Neuronal stem cell (in vitro differentiated cells): ENCODE measurements at places on chromosomes 5 and 9.

GRCh38 chr5:4716781-4717180, 423.3 kb upstream of the ADAMTS16 start:
- no peaks in the 10 kb centered on the region for H3K36me3 ChIP-seq
- H3K4me3 ChIP-seq, result no peak overlapping the region
- H3K27me3 ChIP-seq, result no peaks in the 10 kb centered on the region

DNA sequence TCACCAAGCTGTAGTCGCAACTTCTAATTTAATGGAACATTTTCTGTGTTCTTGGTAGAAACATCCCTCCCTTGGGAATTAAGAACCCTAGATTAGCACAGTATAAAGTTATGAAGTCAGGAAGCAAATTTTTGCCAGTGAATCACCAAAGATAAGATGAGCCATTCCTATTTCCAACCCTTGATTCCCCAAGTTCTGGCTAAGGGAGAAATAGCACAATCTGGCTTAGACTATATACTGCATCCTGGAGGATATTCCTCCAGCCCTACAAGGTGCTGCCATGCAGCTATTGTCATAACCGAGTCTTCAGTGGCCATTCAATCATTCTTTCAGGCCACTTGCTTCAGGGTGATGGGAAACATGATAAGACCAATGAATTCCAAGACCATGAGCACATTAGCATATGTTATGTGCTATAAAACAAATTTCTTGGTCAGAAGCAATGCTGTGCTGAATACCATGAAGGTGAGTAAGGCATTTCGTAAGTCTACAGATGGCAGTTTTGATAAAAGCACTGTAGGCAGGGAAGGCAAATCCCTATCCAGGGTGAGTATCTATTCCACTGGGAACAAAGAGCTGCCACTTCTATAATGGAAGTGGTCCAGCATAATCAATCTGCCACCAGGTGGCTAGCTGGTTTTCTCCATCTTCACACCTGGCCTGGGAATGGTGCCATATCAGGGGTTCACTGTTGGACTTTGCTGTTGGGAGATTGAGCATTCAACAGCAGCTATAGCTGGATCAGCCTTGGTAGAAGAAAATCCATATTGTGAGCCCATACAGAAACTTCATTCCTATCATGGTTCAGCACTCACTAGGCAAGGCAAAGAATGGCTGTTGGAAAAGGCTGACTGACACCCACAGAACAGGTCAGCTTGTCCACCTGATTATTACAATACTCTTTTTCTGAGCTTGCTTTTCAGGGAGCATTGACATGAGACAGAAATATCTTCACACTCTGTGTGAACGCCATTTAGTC, 19.6 kb upstream of the ARL15 start:
- no peaks in the 10 kb centered on the region for H3K4me1 ChIP-seq
- H3K4me3 ChIP-seq, result no peak overlapping the region
- H3K27ac ChIP-seq, result no peak overlapping the region
- no peak for DNase-seq
- no peaks in the 10 kb centered on the region for H3K27me3 ChIP-seq

DNA sequence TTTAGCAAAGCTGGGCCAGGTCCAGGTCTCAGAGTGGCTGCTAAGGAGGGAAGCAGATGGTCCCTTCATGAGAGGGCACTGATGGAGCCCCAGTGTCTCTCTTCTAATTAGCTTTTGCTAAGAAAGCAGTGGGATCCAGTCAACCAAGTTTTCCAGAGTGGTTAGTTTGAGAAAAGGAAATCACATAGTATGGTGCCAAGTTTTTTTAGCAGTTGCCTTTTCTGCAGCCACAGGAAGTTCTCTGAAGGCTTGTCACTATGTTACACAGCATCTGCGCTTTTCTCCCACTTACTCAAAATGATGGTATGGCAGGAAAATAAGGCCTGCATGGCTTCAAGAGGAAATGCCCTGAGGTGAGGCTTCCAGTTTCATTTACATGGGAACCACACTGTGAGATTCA, 331.5 kb upstream of the ZNF462 start:
- H3K4me3 ChIP-seq, result no peak overlapping the region
- H3K4me1 ChIP-seq, result peaks cover 3% of the 10 kb centered on the region
- no peak overlapping the region for H3K27ac ChIP-seq
- H3K27me3 ChIP-seq, result no peaks in the 10 kb centered on the region

- no peaks in the 10 kb centered on the region for H3K36me3 ChIP-seq
- DNase-seq, result no peak
- no peaks in the 10 kb centered on the region for H3K4me1 ChIP-seq
Measured at GRCh38 chr5:175813943-175814630, 57.3 kb upstream of the CPLX2 start.

GRCh38 chr5:57034201-57034916, 82.4 kb upstream of the MIER3 start:
- H3K36me3 ChIP-seq, result no peaks in the 10 kb centered on the region
- no peak overlapping the region for H3K27ac ChIP-seq
- no peak for DNase-seq
- no peaks in the 10 kb centered on the region for H3K27me3 ChIP-seq
- no peak overlapping the region for H3K4me3 ChIP-seq

GRCh38 chr9:26955222-26955903, 849 bp upstream of the IFT74 start:
- DNase-seq, result no peak
- H3K27ac ChIP-seq, result no peak overlapping the region
- peaks cover 2% of the 10 kb centered on the region for H3K4me1 ChIP-seq
- H3K36me3 ChIP-seq, result no peaks in the 10 kb centered on the region

DNA sequence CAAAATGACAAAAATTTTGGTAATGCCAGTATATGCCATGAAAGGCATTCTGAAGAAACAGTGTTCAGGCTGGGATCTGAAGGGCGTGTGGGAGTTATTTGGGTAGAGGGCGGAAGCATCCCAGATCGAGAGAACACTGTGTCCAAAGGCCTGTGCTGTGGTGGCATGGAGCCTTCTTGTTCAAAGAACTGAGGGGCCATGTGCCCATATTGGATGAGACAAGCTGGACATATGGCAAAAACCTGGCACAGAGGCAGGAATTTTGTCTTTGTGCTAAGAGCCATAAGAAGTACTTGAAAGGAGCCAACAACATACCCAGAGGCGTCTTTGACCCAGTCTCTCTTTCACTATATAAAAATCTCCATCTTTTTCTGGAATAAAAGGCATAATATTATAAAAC, 128.0 kb downstream of the SYK start:
- H3K4me3 ChIP-seq, result no peak overlapping the region
- H3K27me3 ChIP-seq, result no peaks in the 10 kb centered on the region
- no peaks in the 10 kb centered on the region for H3K36me3 ChIP-seq
- no peak for DNase-seq

- no peaks in the 10 kb centered on the region for H3K27me3 ChIP-seq
- no peak overlapping the region for H3K4me3 ChIP-seq
- no peak for DNase-seq
- no peaks in the 10 kb centered on the region for H3K36me3 ChIP-seq
Measured at GRCh38 chr9:108167136-108167900, 677.7 kb upstream of the KLF4 start.

DNA sequence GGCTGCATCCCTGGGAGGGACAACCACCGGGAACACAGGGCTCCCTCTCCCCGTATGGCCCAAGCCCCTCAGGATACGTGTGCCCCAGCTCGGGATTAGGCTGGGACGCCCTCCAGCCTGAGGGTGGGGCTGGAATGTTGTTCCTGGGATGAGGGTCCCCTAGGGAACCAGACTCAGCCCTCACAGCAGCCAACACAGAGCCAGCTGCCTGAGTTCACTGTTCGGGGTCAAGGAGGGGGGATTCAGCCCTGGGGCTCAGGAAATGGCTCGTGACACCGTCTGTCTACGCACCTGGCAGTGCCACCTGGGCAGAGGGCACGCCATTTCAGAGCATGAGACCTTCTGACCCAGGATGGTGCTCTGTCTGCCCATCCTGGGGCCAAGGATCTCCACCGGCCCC, 8.9 kb downstream of the RNF44 start:
- H3K4me3 ChIP-seq, result no peak overlapping the region
- H3K36me3 ChIP-seq, result peaks cover 42% of the 10 kb centered on the region
- H3K4me1 ChIP-seq, result no peaks in the 10 kb centered on the region
- no peaks in the 10 kb centered on the region for H3K27me3 ChIP-seq

GRCh38 chr9:71814226-71814625, 45.9 kb upstream of the CEMIP2 start:
- peaks cover 7% of the 10 kb centered on the region for H3K4me1 ChIP-seq
- H3K4me3 ChIP-seq, result no peak overlapping the region
- DNase-seq, result no peak
- H3K36me3 ChIP-seq, result no peaks in the 10 kb centered on the region

DNA sequence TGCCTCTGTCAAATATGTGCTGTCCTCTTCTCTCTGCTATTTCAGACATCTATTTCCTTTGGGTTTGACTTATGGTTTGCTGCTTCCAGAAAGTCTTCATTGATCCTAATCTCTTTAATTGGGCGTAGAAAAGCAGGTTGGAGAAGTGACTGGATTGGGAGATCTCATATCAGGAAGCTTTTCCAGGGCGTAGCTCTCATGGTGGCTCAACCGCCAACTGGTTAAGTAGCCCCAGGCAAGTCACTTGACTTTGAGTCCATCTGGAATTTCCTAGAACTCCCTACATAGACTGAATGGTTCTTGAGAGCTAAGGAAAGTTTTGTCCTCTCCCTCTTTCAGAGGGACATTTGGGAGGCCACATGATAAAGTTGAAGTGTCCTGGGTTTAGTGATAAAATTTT, 192.3 kb upstream of the GLRA1 start:
- H3K27me3 ChIP-seq, result no peaks in the 10 kb centered on the region
- H3K4me3 ChIP-seq, result no peak overlapping the region
- no peaks in the 10 kb centered on the region for H3K36me3 ChIP-seq

GRCh38 chr5:69416180-69416579, 1.3 kb downstream of the MARVELD2 start:
- peaks cover 2% of the 10 kb centered on the region for H3K4me1 ChIP-seq
- H3K4me3 ChIP-seq, result no peak overlapping the region
- no peak overlapping the region for H3K27ac ChIP-seq

DNA sequence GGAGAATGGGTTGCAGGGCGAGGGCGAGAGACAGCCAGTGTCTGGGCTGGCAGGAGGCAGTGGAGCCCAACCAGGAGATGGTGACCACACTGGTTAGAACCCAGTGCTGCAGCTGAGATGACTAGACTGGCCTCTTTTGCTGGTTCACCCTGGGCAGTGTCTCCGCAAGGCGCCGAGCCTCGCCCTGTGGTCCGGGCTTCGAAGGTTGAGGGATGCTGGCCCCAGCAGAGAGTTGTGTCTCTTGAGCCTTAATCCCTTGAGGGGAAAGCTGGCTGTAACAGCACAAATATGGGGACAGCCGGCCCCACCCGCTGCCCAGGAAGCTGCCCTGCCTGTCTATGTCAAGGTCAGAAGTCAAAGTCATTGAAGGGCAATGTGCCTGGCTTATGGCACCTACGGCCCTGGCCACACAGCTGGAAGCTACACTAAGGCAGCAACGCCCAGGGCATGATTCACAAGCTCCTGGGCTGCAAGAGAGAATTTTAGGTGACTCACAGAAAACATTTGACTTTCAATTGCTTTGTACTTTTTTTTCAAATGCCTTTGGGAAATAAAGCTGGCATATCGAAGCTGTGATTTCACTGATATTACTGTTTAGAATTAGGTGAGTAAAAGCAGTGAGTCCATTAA, 33.3 kb downstream of the NKX2-5 start:
- no peak overlapping the region for H3K4me3 ChIP-seq
- no peaks in the 10 kb centered on the region for H3K36me3 ChIP-seq
- no peak for DNase-seq
- H3K27me3 ChIP-seq, result peaks cover 9% of the 10 kb centered on the region
- H3K27ac ChIP-seq, result no peak overlapping the region

DNA sequence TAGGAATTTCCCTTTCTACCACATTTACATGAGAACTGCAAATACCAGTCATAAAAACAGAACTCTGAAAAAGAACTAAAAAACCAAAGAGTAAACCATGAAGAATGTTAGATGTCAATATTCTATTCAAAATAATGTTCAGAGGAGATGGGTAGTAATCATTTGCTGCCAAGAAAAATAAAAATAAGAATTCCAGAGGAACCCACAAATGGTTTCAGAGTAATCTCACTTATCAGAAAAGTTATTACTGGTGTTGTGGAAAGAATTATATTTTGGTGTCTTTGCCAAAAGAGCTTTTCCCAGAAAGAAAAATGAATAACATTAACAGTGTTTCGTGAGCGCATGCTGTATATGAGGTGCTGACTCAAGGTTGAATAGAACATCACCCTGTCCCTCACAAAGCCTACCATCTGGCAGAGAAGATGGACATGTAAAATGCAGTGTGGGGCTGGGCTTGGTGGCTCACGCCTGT, 35.6 kb downstream of the GPR21 start:
- H3K27me3 ChIP-seq, result no peaks in the 10 kb centered on the region
- H3K4me3 ChIP-seq, result no peak overlapping the region
- no peaks in the 10 kb centered on the region for H3K4me1 ChIP-seq
- no peak for DNase-seq

DNA sequence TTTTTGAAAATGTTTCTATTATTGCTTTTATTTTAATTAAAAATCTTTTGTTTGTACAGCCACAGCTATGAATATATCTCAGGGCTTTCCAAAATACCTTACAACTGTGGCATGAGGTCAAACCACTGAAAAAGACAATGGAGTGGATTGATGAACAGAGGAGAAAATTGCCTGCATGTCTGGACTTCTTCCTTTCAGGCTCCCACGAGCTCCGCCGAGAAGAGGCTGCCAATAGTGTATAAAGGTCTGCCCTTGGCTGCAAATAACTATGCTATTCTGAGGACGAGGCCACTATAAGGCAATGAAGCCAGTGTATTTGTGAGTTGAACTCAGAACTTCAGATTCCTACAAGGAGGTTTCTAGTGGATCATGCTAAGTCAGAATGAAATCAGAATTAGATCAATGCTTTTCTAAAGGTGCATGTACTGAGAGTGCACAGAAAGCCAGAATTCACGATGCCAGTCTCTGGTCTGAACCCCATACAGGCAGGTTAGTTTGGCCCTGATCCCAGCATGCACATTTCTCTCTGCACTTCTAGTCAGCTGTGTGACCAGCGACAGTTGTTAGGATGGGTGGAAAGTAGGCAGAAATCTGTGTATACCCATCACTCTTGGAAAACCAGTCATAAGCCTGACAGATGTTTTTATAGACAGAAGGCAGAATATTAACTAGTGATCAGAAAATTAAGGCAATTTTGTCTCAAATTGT, 42.7 kb upstream of the PLPP1 start:
- no peak overlapping the region for H3K27ac ChIP-seq
- no peaks in the 10 kb centered on the region for H3K27me3 ChIP-seq
- H3K4me1 ChIP-seq, result peaks cover 3% of the 10 kb centered on the region
- H3K36me3 ChIP-seq, result no peaks in the 10 kb centered on the region
- no peak overlapping the region for H3K4me3 ChIP-seq

GRCh38 chr5:43634621-43635020, 31.6 kb downstream of the NNT start:
- no peaks in the 10 kb centered on the region for H3K36me3 ChIP-seq
- no peak overlapping the region for H3K27ac ChIP-seq
- no peaks in the 10 kb centered on the region for H3K27me3 ChIP-seq

- no peak for DNase-seq
- H3K27me3 ChIP-seq, result no peaks in the 10 kb centered on the region
- no peak overlapping the region for H3K4me3 ChIP-seq
- H3K27ac ChIP-seq, result no peak overlapping the region
- peaks cover 17% of the 10 kb centered on the region for H3K4me1 ChIP-seq
Measured at GRCh38 chr9:20197976-20198685, 409.3 kb upstream of the SLC24A2 start.

- no peaks in the 10 kb centered on the region for H3K27me3 ChIP-seq
- no peak for DNase-seq
- H3K4me1 ChIP-seq, result peaks cover 3% of the 10 kb centered on the region
- no peak overlapping the region for H3K27ac ChIP-seq
- H3K4me3 ChIP-seq, result no peak overlapping the region
Measured at GRCh38 chr9:35226651-35227050, 64.8 kb downstream of the UNC13B start.

- DNase-seq, result no peak
- no peak overlapping the region for H3K4me3 ChIP-seq
- H3K27me3 ChIP-seq, result no peaks in the 10 kb centered on the region
- peaks cover 12% of the 10 kb centered on the region for H3K4me1 ChIP-seq
Measured at GRCh38 chr5:177478711-177479646, 5.5 kb upstream of the DBN1 start.
